Hair follicular keratinocyte (primary cell): ENCODE measurements at places on chromosomes 3 and 15. TPM values are rescaled to one million over a fixed set of nuclear protein-coding genes. Genes with fewer than 3 reads are reported as not detected.

C3orf22 gene
- total RNA-seq: not detected in 2 replicates

DLL4 gene
- 0.08 TPM in 1 of 2 replicates, not detected in the other for total RNA-seq

SOX14 gene
- total RNA-seq: not detected in 2 replicates

DNAJB11 gene
- total RNA-seq: 64.6 and 130 TPM in 2 replicates

RTF1 gene
- 13.9 and 22.6 TPM in 2 replicates for total RNA-seq

MASP1 gene
- 0.23 TPM in 1 of 2 replicates, not detected in the other for total RNA-seq

SCAANT1 gene
- not detected in 2 replicates for total RNA-seq

SHC4 gene
- 0.04 and 0.31 TPM in 2 replicates for total RNA-seq

IQCF5 gene
- total RNA-seq: not detected in 2 replicates

LYZL4 gene
- not detected in 2 replicates for total RNA-seq

LPCAT4 gene
- 16.6 and 32.5 TPM in 2 replicates for total RNA-seq

TMCO5A gene
- total RNA-seq: not detected in 2 replicates

ARL14 gene
- total RNA-seq: 1.1 TPM in 1 of 2 replicates, not detected in the other

LMAN1L gene
- total RNA-seq: not detected in 2 replicates

SCAMP5 gene
- under 0.01 TPM in 1 of 2 replicates, not detected in the other for total RNA-seq

GABRG3 gene
- total RNA-seq: not detected in 2 replicates

FBXW12 gene
- total RNA-seq: not detected in 2 replicates

GRM7 gene
- total RNA-seq: not detected in 2 replicates

SLC6A1 gene
- not detected in 2 replicates for total RNA-seq

ARHGAP31 gene
- 2.1 and 2.2 TPM in 2 replicates for total RNA-seq

IGSF10 gene
- total RNA-seq: not detected in 2 replicates

CHRNA3 gene
- not detected in 2 replicates for total RNA-seq

SPG11 gene
- total RNA-seq: 34.0 and 46.5 TPM in 2 replicates

TEX9 gene
- 1.3 TPM in 2 replicates for total RNA-seq

ZKSCAN7 gene
- total RNA-seq: 2.1 and 6.4 TPM in 2 replicates

GOLGA8S gene
- not detected in 2 replicates for total RNA-seq

SNTN gene
- total RNA-seq: not detected in 2 replicates

C15orf40 gene
- 25.1 and 40.6 TPM in 2 replicates for total RNA-seq

ST3GAL6 gene
- 4.5 and 10.8 TPM in 2 replicates for total RNA-seq

CKMT1A gene
- 89.3 and 94.9 TPM in 2 replicates for total RNA-seq

RBM5 gene
- total RNA-seq: 40.3 and 47.6 TPM in 2 replicates

TMEM207 gene
- not detected in 2 replicates for total RNA-seq

MOBP gene
- total RNA-seq: not detected in 2 replicates

CFAP44 gene
- total RNA-seq: 0.16 and 0.19 TPM in 2 replicates

GUCA1C gene
- not detected in 2 replicates for total RNA-seq

IGDCC3 gene
- total RNA-seq: not detected in 2 replicates

DUOXA2 gene
- total RNA-seq: not detected in 2 replicates

ADGRG7 gene
- not detected in 2 replicates for total RNA-seq
